Stimulated activated CD4-positive, alpha-beta T cell treated with anti-CD3 and anti-CD28 coated beads, Interleukin-12 subunit alpha, Interleukin-12 subunit beta, amount 100 ng/mL, for 4 hours (primary cell): ENCODE measurements at places on chromosomes 6 and 20.

- no peak for DNase-seq
These were observed 48.4 kb upstream of the SYNDIG1 start for GRCh38 chr20:24421071-24421470.

DNA sequence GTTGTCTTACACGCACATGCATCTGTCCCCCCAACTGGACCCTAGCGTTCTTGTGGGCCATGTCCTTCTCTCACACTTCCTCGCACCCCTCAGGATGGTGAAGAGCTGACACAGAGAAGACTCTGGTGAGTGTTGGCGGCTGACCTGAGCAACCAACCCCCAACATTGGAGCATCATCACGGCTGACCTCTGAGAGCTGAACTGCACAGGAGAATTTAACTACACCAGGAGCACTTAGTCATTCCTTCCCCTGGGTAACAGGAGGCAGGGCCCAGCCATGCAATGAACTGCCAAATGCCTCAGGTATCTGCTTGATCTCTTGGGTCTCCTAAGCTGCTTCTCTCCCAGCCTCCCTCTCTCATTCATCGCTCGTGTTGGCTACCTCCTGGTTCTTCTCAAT is 88.5 kb downstream of the PSMG4 start:
- DNase-seq = no peak

DNA sequence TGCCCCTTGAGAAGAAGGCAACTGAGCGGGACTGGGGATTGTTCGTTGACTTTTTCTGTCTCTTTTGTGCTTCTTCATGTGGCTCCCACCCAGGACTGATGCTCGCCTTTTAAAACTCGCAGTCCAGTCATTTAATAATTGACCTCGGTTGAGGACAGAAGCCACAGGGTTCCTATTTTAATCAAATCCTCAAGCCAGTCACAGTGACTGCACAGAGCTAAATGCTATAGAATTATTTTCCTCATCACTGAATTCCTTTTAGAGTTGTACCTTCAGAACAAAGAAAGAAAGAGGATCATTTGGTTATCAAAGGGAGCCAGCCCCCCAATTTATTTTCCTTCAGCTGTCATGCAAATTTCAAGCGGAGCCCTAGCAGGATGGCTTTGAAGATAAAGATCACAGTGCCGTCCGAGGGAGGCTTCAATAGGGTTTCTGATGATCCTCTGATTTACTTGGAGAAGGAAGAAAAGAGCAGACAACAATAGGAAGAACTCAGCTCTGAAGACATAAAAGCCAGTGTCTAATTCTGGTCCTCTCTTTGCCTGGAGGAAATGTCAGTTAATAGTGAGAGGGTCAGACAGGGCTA is 186.6 kb downstream of the DOK5 start:
- no peak for DNase-seq

GRCh38 chr6:35489995-35490791 is 6.7 kb downstream of the TEAD3 start:
- no peak for DNase-seq

GRCh38 chr6:134419716-134420115 is 101.8 kb upstream of the SGK1 start:
- DNase-seq = no peak

DNA sequence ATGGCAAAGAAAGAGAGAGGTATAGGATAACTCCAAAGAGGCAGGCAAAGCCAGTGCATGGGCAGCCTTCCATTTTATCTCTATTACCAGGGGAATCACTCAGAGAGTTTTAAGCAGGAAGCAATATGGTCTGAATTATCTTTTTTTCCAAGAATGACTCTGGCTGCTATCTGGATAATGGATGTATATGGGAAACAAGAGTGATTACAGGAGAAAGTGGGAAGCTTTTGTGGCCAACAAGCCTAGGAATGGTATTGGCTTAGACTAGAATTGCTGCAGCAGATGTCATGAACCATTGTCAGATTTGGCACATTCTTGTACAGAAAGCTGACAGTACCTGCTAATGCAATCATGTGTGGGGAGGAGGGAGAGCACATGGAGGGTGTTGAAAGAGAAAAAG is 73.0 kb upstream of the BTBD3 start:
- no peak for DNase-seq

DNA sequence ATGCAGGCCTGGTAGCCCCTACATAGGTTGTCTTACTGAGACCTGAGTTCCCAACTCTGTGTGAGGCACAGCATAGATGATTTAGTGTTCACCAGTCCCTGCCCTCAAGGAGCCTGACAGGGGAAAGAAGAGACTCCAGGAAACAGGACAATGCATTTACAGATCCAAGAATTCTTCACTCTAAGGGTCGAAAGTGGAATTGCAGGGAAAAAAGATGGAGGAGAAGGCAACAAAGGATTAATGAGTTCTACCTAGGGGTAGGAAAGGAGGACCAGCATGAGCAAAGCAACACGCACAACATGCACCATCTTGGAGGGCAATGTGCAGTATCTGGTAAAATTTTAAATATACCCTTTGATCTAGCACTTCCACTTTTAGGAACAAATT is 5.9 kb downstream of the SPAG4 start:
- no peak for DNase-seq

DNA sequence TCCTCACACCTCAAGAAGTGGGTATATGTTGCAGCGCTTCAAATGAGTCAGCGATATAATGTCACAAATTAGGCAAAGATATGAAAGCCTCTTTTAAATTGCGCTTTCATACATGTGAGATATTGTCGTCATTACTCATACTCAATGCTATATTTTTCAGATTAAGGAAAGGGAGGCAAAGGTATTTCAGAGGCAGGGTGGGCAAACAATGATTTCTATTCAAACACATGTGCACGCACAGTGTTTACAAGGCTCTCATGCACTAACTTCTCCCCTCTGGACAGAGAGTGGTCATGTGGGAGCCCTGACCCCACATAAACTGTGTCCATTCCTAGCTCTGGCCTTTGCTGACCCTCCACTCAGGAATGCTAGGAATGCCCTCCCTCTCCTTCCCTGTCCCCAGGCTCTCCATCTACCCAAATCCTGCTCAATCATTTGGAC is 112.1 kb upstream of the TMEM170B start:
- no peak for DNase-seq

DNA sequence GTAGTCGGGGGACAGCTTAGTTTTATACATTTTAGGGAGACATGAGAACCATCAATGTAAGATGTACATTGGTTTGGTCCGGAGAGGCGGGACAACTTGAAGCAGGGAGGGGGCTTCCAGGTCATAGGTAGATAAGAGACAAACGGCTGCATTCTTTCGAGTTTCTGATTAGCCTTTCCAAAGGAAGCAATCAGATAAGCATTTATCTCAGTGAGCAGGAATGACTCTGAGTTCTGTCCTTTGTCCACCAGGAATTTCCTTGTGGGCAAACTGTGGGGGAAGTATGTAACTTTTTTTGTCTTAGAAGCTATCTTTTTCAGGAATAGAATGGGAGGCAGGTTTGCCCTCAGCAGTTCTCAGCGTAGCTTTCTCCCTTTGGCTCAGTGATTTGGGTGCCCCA is 1.4 kb downstream of the YTHDF1 start:
- no peak for DNase-seq

GRCh38 chr20:60203451-60203850 is 245.2 kb downstream of the CDH26 start:
- DNase-seq = no peak

GRCh38 chr6:154433477-154434241 is 76.8 kb downstream of the CNKSR3 start:
- no peak for DNase-seq

DNA sequence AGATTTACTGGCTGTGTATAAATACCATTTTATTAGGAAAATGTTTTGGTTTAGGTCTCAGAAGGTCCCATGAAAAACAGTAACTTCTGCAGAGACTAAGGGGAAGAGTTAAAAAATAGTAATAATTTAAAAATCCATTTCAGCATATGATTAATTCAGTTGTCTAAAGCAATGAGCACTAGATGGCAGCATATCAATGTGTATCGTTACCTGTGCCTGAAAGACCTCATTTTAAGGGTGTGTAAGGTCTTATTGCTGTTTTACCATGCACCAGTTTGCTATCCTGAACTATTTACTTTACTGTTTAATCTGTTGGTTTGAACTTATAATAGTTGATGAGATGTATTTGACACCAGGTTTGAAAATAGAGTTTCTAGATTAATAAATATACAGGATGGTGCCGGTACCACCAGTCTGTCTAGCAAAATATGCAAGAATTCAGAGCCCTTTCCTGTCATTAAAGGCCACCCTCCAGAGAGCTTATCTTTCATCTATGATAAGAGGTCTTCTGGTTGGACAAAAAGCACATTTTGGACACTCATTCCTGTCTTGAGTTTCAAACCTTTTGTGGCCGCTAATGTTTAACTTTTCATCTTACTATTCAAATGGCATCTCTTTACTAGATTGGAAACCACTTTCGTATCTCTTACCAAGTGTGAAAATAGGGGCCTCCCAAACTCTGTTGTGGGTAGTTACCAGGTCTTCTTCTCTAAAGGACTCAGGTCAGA is 8.9 kb upstream of the AHI1 start:
- no peak for DNase-seq

DNA sequence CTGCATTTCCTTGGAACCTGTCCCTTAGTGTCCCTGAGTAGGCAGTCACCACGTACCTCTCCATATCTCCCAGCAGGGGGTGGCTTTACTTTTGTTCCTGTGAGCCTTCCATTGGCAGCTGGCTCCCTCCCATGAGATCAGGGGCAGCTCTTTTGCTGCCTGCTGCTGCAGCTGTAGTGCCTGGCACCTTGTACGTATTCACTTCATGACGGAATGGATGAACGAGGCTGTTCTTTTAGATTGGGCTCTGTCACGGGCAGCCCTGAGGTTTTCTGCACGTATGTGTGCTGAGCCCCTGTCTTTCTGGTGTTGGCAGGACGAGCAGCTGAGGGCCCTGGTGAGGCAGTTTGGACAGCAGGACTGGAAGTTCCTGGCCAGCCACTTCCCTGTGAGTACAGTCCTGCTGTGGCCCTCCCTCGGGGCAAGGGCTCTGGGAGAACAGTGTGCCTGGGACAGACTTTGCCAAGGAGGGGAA is 14.6 kb downstream of the MYBL2 start:
- DNase-seq = no peak

- no peak for DNase-seq
These were observed 18.0 kb downstream of the JARID2 start for GRCh38 chr6:15263780-15264374.
